ENCODE measurements at places on chromosomes 5 and 9. TPM values are rescaled to one million over a fixed set of nuclear protein-coding genes. Genes with fewer than 3 reads are reported as not detected.

The UNC5A gene
- 0.39 TPM for total RNA-seq

The IL12B gene
- total RNA-seq = not detected

The ENC1 gene
- 28.3 TPM for total RNA-seq

The GABRA6 gene
- not detected for total RNA-seq

DNA sequence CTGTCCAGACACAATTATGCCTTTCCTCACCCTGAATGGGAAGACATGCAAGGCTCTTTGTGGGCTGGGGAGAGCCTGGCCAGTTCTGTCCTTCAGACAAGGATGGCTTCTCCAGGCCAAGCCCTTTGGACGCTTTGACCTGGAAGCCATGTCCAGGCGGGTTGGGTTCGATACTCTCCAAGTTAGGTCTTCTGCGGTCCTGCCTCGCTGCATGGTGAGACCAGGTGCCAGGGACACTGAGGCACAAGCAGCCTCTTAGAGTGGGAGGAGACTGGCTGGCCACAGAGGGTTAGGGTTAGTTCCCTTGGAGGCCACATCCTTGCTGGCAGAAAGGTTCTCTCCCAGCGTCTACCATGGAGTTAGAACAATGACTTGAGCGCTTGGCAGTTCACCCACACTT, 67.6 kb downstream of the SHB start:
- no peak for DNase-seq

- DNase-seq = no peak
Observed at GRCh38 chr5:56140073-56140472, 93.1 kb downstream of the ANKRD55 start.

DNA sequence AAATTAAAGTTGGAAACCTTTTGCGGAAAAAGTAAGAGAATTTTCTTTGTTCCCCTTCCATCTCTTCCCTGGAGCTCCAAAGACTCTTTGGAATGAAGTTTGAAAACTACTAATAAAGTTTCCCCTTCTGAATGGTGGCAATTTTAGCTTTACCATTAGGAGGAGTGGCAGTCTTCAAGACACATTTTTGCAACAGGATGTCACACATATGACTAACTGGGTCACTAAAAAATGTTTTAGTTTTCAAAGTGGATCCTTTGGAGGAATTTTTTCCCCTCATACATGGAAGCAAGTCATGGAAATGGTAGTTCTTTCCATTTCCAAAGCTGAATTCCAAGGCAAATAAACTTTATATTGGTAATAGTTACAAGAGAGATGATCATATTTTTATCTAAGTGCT, 15.6 kb downstream of the FBXO4 start:
- DNase-seq = no peak

DNA sequence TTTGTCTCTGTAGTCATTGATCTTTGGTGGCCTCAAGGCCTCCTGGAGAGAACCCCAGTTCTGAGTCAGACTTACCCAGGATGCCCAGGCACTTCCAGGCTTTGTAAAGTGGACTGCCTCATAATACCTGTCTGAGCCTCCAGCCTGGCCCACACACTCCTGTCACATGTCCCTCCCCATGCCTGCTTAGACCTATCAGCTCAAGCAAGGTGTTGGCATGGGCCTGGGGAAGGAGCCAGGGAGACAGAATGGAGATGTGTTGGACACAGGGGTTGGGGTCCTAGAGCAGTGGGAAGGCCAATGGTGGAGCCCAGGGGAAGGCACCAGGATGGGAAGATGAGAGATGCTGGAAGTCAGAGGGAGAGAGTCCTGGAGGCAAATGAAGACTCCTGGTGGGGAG, 136.2 kb downstream of the CFAP90 start:
- no peak for DNase-seq

All from pancreas (tissue), 10 donors.